ENCODE measurements at places on chromosomes 7 and 10.
A peak's percentile ranks its signal among the peaks of the same experiment; 100 is the strongest.

DNA sequence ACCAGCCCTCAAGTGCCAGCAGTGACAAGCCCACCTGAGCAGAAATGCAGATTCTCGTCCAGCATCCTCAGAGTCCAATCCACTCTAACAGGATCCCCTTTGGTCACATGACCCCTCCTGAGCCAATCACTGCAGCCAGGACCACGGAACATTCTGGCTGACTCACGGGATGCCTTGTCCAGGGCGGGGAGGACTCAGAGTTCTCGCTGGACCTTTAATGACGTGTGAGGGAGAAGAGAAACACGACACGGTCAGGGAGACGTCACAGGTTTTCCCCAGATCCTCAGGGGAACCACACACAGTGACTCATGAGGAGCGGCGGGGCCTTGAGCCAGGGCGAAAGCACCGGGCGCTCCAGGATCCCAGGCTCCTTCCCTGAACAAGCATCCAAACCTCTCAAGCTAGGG lies 155.7 kb downstream of the PTPRN2 start:
- DNase-seq = peak; percentile 60

DNA sequence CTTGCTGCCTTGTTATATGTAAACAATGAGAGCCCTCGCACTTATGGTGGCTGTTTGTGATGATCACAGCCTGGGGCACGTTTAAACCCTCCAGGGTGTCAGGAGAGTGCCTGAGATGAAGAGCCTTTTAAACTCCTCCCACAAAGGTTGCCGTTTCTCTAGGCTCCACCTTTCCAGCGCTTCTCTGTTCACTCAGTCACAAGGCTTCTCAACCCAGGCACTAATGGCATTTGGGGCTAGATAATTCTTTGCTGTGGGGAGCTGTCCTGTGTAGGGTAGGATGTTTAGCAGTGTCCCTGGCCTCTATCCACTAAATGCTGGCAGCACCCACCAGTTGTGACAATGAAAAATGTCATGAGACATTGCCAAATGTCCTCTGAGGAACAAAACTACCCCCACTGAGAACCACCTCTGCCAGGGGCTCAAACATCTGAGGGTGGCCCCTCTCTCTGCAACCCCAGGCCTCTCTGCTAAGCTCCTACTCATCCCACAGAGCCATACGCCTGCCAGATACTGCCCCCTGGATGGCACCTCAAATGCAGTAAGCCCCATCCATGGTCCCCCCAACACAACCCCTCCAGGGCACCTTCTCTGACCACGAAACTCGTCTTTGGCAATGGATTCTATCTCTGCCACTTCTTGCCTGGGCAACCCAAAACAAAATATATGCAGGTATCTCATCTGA lies 144.3 kb upstream of the ZMIZ1 start:
- DNase-seq = no peak

DNA sequence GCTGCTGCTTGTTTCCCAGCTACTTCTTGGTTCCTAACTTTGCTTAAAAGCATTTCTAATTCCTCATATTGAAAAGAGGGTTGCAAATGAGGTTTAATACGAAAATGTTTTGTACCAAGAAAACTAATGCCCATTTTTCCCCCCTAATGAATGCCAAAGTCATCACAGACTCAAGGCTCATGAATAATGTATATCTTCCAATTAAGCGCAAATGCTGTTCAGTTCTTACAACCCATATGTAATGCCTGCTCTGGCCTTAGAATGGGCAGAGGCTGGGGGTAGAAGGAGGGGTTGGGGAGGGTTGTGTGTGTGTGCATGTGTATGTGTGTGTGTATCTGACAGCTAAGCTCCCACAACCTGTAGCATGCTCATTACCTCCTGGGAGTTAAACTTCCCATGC lies 901.7 kb downstream of the KCNMA1 start:
- no peak for DNase-seq

- DNase-seq = no peak
These were observed 11.8 kb downstream of the NANOS1 start for GRCh38 chr10:119041326-119041725.

- DNase-seq = peak; percentile 45
These were observed 825 bp downstream of the MRPL32 start for GRCh38 chr7:42932811-42933591.

DNA sequence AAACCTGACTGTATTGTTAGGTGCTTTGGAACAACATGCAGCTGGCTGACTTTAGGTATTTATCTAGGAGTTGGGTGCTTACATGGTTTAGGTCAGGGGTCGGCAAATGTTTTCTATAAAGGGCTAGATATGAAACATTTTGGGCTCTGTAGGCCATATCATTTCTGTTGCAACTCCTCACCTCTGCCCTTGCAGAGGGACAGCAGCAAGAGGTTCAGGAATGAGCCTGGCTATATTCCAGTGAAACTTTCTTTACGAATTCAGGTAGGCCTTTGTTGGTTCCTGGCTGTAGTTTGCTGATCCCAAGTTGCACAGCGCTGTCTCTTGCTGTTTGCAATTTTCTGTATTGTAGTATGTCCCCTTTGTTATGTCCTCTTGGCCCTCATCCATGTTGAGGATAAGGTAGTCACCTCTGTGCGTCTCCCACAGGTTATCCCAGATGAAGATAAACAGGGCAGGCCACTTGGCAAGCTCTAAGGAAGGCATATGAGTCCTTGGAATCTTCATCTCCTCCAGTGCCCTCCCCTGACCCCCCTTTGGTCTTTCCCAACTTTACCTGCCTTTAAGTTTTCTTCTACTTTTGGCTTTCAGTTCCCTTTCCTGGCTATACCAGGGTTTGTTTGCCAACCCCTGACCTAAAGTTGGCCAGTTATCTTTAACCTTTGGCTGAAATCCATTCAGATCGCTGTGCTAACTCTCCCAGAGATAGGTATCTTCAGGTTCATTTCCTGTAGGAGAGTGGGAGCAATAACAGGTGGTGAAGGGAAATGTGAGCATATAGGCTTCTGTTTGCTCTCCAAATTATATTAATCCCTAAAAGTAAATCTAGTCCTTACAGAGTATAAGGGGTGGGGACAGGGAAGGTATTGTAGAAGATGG lies 36.1 kb downstream of the SGPL1 start:
- DNase-seq = no peak

DNA sequence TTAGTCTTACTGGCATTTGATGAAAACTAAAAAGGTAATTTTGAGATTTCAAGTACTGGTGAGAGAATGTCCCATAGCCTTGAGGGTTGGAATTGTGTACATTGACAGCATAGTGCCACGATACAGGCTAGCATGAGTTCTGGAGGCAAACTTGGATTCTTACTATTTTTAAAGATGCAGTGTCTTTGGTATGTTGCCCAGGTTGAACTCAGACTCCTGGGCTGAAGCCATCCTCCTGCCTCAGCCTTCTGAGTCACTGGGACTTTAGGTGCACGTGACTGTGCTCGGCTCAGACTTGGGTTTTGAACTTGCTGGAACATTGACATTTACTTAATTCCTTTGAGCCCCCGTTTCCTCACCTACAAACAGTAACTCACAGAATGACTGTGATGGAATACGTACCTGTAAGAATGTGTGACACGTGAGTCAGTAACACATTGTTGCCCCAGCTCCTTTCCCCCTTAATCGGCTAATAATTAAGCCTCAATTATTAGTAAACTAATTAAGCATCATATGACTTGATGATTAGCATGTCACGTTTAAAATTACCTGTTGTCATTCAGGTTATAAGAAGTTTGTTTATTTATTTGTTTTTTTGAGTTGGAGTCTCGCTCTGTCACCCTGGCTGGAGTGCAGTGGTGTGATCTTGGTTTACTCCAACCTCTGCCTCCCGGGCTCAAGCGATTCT lies 10.6 kb downstream of the DNAJB6 start:
- DNase-seq = peak; percentile 65

GRCh38 chr10:88131511-88132139 lies 268.2 kb downstream of the PTEN start:
- DNase-seq = peak; percentile 69

- no peak for DNase-seq
These were observed 72.9 kb upstream of the EFCAB10 start for GRCh38 chr7:105654095-105654686.

DNA sequence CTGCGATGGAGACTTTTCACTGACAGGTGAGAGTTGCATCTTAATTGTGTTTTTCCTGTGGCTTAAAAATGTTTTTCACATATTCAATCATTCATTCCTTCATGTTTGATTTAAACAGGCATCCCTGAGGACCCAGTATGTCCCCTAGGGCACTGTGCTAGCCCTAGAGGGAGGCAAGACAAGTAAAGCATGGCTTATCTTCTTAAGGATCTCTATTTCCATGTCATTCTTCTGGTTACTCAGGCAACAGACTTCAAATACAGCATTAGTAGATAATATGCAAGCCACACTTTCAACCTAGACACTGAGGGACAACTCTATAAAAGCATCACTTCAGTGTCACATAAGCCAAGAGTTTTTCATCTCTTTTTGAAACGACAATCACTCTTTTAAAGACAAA lies 29.2 kb downstream of the CDK1 start:
- DNase-seq = no peak

- DNase-seq = no peak
These were observed 144.3 kb downstream of the FZD1 start for GRCh38 chr7:91408388-91409154.

GRCh38 chr7:151276666-151277590 lies 28.4 kb upstream of the SMARCD3 start:
- DNase-seq = peak; percentile 71

DNA sequence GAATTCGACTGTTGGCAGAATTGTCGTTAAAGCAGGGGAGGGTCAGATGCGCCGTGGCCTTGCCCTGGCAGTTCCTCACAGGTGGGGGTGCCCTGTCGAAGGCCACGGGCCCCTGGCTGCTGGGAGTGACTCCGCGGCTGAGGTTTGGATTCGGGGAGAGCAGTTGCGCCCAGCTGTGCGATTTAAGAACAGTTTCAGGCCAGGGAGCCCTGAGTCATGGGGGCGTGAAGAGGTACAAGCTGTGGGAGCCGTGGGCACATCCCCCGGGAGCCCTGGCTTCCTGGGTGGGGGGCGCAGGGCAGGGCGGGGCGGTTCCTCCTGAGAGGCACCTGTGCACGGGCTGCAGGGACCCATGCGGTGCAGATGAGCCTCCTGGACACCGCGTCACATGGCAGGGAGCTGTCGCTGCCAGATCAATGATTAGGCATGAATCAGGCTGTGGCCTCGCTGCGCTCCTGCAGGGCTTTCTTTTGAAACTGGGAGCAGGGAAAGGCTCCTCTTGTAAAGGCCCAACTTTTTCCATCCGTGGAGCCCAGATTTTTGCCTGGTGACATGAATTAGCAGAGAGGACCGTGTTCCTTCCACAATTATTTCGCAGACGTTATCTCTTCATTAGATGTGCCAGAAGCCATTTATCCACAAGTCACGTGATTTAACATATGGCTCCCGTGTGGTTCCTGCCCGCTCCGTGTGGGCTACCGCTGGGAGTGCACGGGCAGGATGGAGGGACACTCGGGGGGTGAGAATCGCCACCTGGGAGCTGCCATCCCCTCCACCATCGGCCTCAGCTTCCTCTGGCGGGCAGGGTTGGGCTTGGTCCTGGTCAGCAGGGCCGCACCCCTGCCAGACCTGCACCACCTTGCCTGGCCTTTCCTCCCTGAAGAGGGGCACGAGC lies 918 bp downstream of the PWWP2B start:
- peak; percentile 73 for DNase-seq

DNA sequence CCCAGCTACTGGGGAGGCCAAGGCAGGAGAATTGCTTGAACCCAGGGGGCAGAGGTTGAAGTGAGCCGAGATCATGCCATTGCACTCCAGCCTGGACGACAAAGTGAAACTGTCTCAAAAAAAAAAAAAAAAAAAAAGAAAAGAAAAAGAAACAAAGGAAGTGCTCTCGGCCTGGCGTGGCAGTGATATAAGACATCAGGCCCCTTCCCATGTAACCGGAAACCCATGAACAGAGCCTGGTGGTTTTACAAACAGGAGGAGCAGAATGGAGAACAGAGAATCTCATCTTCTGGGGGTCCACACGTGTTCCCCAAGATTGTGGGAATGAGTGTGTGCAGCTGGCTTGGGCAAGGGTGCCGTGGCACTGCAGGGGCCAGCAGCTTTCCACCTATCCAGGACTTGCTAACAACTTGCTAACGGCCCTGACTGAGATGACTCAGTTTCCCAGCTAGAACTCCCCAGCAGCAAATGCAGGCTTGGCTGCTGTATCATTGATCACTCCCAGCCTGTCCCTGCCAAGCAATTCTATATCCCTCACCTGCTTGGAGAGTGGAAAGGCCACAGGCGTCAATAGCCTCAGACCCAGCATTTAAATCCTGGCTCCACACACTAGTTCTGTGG lies 103.0 kb downstream of the COL26A1 start:
- no peak for DNase-seq

- no peak for DNase-seq
These were observed 1246.5 kb downstream of the TYW1 start for GRCh38 chr7:68243128-68243527.

DNA sequence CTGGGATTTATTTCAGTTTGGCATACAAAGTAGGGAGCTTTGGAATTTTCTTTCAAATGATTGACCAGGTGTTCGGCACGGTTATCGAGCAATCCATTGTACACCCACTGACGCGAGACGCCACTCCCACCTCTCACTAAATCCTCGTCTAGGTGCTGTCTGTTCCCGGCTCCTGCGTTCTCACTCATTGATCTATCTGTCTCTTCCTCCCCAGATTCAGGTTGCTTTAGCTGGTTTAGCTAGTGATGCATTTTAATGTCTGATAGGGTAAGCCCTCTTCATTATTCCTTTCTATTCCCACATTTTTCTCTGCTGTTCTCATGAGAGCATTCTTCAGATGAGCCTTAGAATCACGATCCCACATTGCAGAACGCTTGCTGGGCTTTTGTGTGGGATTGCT lies 91.7 kb downstream of the ELFN1 start:
- DNase-seq = no peak

GRCh38 chr7:102111061-102112041 lies 175.3 kb upstream of the SH2B2 start:
- no peak for DNase-seq

DNA sequence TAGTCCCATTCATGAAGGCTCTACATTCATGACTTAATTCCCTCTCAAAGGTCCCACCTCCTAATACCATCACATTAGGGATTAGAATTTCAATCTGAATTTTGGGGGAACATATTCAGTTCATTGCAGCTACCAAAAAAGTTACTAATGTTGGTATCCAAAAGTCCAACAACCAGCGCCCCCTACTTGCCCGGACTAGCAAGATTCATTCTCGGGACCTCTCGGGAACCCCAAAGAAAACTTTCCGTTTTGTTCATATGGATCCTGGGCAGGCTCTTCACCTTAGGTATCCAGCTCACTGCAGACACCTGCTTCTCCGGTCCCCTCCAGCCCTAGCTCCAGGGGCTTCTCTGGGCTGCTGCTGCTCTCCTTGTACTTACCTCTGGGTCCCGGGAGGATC lies 8.9 kb upstream of the GRK5 start:
- no peak for DNase-seq

- DNase-seq = no peak
These were observed 172.5 kb downstream of the SORCS1 start for GRCh38 chr10:106992055-106992454.

DNA sequence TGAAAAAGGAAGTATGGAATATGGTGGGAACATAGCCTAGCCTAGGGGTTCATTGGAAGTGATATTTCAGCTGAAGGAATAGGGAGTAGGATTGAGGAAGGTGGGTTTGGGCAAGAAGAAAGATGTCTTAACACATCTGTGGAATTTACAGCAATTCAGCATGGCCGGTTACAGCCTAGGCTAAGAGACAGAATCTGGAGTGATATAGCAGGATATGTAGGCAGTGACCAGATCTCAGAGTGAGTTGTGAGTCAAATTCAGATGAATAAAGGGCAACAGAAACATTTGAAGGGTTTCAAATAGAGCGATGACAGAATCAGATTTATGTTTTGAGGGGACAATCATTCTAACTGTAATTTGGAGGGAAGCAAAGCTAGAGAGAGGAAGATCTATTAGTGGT lies 199.0 kb upstream of the PRPS1L1 start:
- no peak for DNase-seq

- no peak for DNase-seq
These were observed 57.8 kb downstream of the TCF7L2 start for GRCh38 chr10:113007821-113008220.

- no peak for DNase-seq
These were observed 349.7 kb downstream of the PTEN start for GRCh38 chr10:88213065-88213605.
